Endothelial cell of coronary artery (primary cell): ENCODE measurements at places on chromosomes 7 and 10. TPM values are rescaled to one million over a fixed set of nuclear protein-coding genes. Genes with fewer than 3 reads are reported as not detected.

Gene SYT15
- 0.09 and 0.56 TPM in 2 replicates for total RNA-seq

Gene CYP3A7
- not detected in 2 replicates for total RNA-seq

Gene DNAJC9
- 28.2 and 53.1 TPM in 2 replicates for total RNA-seq

Gene PRSS37
- not detected in 2 replicates for total RNA-seq

Gene RBAK
- 5.8 and 9.2 TPM in 2 replicates for total RNA-seq

Gene XPNPEP1
- total RNA-seq, result 159 and 180 TPM in 2 replicates

Gene PAPSS2
- total RNA-seq, result 50.6 and 92.4 TPM in 2 replicates

Gene MMP21
- under 0.01 and 0.09 TPM in 2 replicates for total RNA-seq

Gene PTPN20
- 0.19 TPM in 1 of 2 replicates, not detected in the other for total RNA-seq

Gene ANKRD16
- total RNA-seq, result 5.8 and 8.3 TPM in 2 replicates

Gene ABCB4
- total RNA-seq, result under 0.01 and 0.09 TPM in 2 replicates

Gene INTS1
- total RNA-seq, result 37.2 and 39.2 TPM in 2 replicates

Gene OR2A5
- total RNA-seq, result not detected in 2 replicates

Gene CDNF
- 0.36 and 0.47 TPM in 2 replicates for total RNA-seq

Gene CNPY1
- total RNA-seq, result not detected in 2 replicates
